Activated B cell treated with CpG ODN at 0.5 μM for 24 hours (primary cell): ENCODE measurements at places on chromosomes 2 and 18.

GRCh38 chr2:98378901-98379300 is 32.6 kb downstream of the CNGA3 start:
- H3K27ac ChIP-seq, result no peak overlapping the region
- no peaks in the 10 kb centered on the region for H3K4me1 ChIP-seq
- no peaks in the 10 kb centered on the region for H3K36me3 ChIP-seq
- DNase-seq, result no peak
- no peak overlapping the region for H3K4me3 ChIP-seq

DNA sequence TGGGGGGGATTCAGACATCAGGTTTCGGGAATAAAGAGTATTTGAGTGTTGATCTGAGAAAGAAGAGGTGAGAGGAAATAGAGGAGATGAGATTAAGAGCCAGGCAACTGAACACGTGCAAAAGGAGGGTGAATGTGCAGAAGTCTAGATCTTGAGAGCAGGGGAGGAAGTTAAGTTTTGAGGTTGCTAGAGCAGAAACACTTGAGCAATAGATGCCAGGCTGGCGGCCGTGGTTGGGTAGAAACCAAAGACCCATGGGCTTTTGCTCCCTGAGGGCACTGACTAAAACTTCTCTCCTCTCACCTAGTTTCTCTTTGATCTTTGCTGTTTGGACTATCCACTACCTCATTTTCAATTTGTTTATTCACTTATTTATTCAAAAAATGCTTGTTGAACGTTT is 116.0 kb downstream of the CDC42EP3 start:
- no peaks in the 10 kb centered on the region for H3K36me3 ChIP-seq
- H3K27me3 ChIP-seq, result no peaks in the 10 kb centered on the region
- peak; percentile 50 for DNase-seq
- no peak overlapping the region for H3K4me3 ChIP-seq
- H3K4me1 ChIP-seq, result peaks cover 40% of the 10 kb centered on the region

DNA sequence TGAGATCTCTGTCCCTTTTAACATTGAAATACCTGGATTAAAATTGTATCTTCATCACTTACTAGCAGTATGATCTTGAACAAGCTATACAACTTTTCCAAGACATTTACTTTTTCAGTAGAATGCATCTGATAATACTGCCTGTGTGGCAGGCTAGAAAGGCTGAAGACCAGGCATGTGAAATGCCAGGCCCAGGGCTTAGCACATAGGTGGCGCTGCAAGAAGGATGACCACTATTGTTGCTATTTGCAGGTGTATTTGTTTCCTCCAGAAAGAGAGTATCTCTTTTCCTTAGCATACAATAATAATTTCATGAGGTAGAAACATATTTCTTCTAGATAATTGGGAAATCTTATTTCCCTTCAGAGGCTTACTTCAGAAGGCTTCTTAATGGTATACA is 331.3 kb downstream of the THSD7B start:
- no peak for DNase-seq
- H3K36me3 ChIP-seq, result no peaks in the 10 kb centered on the region
- no peak overlapping the region for H3K27ac ChIP-seq
- H3K4me3 ChIP-seq, result no peak overlapping the region
- H3K4me1 ChIP-seq, result no peaks in the 10 kb centered on the region

- H3K27ac ChIP-seq, result no peak overlapping the region
- H3K27me3 ChIP-seq, result no peaks in the 10 kb centered on the region
- no peak overlapping the region for H3K4me3 ChIP-seq
- H3K36me3 ChIP-seq, result no peaks in the 10 kb centered on the region
- no peak for DNase-seq
Observed at GRCh38 chr2:30398084-30398873, 48.8 kb upstream of the LCLAT1 start.

DNA sequence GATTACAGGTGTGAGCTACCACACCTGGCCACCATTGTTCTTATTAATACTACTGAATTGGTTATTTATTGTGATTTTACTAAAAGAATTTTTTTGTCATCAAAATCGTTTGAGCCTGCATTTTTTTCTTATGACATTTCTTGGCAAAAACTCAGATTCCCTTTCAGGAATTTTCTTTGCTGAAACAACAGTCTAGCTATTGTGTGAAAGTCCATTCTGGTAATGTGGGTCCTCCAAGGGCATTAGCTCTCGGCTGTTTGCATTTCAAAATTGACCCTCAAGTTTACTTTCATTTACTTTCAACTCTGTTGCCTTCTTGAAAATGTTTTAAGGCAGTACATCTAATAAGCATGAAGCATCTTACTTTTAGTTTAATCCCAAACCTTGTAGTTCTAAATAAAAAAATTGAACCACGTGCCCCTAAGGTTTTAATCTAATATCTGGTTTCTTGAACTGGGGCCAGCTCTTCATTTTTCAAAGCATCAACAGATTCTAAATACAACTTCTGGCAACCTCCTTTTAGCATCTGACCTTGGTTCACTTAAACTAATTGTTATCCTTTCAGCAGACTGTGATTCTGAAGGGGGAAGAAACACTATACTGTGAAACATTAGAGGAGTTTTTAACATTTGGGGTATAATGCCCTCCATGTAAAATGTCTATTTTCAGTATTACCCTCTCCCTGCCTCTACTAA is 325.2 kb upstream of the RAB12 start:
- H3K4me1 ChIP-seq, result no peaks in the 10 kb centered on the region
- no peaks in the 10 kb centered on the region for H3K36me3 ChIP-seq
- DNase-seq, result no peak
- no peak overlapping the region for H3K4me3 ChIP-seq

- H3K4me1 ChIP-seq, result peaks cover 4% of the 10 kb centered on the region
- no peak overlapping the region for H3K27ac ChIP-seq
- H3K36me3 ChIP-seq, result peaks cover 12% of the 10 kb centered on the region
- H3K4me3 ChIP-seq, result no peak overlapping the region
- no peak for DNase-seq
Observed at GRCh38 chr2:28004086-28004485, 113.6 kb downstream of the BABAM2 start.

GRCh38 chr2:53210538-53210937 is 557.1 kb upstream of the CHAC2 start:
- H3K27me3 ChIP-seq, result no peaks in the 10 kb centered on the region
- H3K27ac ChIP-seq, result no peak overlapping the region
- no peaks in the 10 kb centered on the region for H3K36me3 ChIP-seq
- H3K4me3 ChIP-seq, result no peak overlapping the region
- H3K4me1 ChIP-seq, result no peaks in the 10 kb centered on the region

GRCh38 chr2:137847443-137847842 is 116.8 kb upstream of the HNMT start:
- no peaks in the 10 kb centered on the region for H3K36me3 ChIP-seq
- no peak overlapping the region for H3K4me3 ChIP-seq
- peaks cover 8% of the 10 kb centered on the region for H3K27me3 ChIP-seq
- no peak overlapping the region for H3K27ac ChIP-seq
- DNase-seq, result no peak
